ENCODE measurements at places on chromosomes 2 and 18. TPM values are rescaled to one million over a fixed set of nuclear protein-coding genes. Genes with fewer than 3 reads are reported as not detected.

GRCh38 chr2:103327386-103327785 is 565.6 kb downstream of the TMEM182 start:
- H3K27me3 ChIP-seq = no peaks in the 10 kb centered on the region
- H3K36me3 ChIP-seq = no peaks in the 10 kb centered on the region
- no peak overlapping the region for H3K4me3 ChIP-seq
- DNase-seq = no peak
- H3K4me1 ChIP-seq = no peaks in the 10 kb centered on the region

DNA sequence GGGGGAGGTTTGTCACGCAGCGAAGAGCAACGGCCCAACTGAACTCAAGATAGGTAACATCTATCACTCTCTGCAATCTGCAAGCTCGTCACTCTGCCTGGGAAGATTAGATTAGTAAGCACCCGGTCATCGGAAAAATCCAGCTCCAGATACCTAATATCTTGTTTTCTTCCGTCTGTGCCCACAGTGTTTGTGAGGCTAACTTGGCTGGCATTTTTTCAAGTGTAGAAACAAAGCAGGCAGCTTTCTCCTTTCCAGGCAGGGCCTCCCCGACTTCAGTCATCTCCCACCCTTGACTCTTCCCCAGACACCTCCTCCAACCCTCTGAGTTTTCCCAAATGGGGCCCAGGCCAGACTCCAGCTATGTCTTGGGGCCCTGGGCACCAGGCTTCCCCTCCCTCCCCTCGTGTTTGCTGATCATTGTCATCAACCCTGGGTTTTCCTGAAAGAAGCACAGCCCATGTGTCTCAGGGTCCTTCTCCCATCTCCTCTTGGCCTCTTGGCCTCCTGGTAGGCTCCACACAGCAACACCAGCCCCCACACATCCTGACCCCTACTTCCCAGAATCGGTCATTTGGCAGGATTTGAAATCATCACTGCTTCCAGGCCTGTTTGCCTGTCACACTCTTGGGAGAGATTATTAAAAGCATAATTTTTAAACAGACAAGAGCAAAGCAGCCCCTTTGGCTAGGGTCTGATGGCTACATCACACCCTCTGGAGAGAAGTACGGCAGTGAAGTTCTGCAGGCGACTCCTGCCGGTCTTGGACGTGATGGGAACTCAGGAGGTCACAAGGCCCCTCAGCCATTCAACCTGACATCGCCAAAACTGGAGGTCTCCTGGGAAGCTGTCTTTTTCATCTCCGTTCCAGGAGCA is 144.9 kb upstream of the ID2 start:
- no peaks in the 10 kb centered on the region for H3K27me3 ChIP-seq
- DNase-seq = no peak
- H3K4me1 ChIP-seq = peaks cover 47% of the 10 kb centered on the region
- no peaks in the 10 kb centered on the region for H3K36me3 ChIP-seq
- no peak overlapping the region for H3K27ac ChIP-seq

DNA sequence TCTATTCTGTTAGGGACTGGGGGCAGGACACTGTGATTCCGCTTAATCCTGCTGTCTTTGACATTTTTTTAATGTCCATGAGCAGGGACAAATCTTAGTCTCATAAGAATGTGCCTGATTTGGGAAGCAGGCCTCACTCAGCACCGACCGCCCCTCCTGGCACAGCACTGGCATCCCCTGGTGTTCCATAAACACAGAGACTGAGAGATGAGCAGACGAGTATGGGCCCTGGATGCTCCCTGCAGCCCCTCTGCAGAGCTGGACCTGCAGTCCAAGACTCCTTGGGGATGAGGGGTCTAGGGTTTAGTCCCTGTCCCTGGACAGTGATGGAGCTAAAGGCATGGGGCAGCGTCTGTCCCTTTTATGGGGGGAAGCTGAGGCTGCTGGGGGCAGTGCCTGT is 81.6 kb downstream of the NDUFA10 start:
- no peak overlapping the region for H3K4me3 ChIP-seq
- H3K27me3 ChIP-seq = no peaks in the 10 kb centered on the region
- peaks cover 3% of the 10 kb centered on the region for H3K4me1 ChIP-seq

DNA sequence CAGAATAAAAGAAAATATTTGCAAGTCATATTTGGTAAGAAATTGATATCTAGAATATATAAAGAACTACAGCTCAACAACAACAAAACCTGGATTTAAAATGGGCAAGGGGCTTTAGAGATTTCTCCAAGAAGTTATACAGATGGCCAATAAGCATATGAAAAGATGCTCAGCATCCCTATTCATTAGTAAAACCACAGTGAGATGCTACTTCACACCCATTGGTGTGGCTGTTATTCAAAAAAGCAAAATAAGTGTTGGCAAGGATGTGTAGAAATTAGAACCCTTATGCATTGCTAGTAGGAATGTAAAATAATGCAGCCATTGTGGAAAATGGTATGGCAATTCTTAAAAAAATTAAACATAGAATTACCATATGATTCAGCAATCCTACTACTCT is 29.8 kb downstream of the TANK start:
- no peak overlapping the region for H3K4me3 ChIP-seq
- no peaks in the 10 kb centered on the region for H3K27me3 ChIP-seq
- H3K36me3 ChIP-seq = peaks cover 27% of the 10 kb centered on the region
- no peak for DNase-seq
- H3K27ac ChIP-seq = no peak overlapping the region
- H3K4me1 ChIP-seq = no peaks in the 10 kb centered on the region

GRCh38 chr2:134445985-134446382 is 192.1 kb downstream of the MGAT5 start:
- DNase-seq = no peak
- no peaks in the 10 kb centered on the region for H3K27me3 ChIP-seq
- H3K36me3 ChIP-seq = peaks cover 46% of the 10 kb centered on the region
- H3K4me1 ChIP-seq = no peaks in the 10 kb centered on the region

- H3K27me3 ChIP-seq = no peaks in the 10 kb centered on the region
- H3K4me3 ChIP-seq = no peak overlapping the region
- H3K36me3 ChIP-seq = no peaks in the 10 kb centered on the region
- DNase-seq = no peak
- no peak overlapping the region for H3K27ac ChIP-seq
Observed at GRCh38 chr2:137300987-137301386, 535.6 kb downstream of the THSD7B start.

DNA sequence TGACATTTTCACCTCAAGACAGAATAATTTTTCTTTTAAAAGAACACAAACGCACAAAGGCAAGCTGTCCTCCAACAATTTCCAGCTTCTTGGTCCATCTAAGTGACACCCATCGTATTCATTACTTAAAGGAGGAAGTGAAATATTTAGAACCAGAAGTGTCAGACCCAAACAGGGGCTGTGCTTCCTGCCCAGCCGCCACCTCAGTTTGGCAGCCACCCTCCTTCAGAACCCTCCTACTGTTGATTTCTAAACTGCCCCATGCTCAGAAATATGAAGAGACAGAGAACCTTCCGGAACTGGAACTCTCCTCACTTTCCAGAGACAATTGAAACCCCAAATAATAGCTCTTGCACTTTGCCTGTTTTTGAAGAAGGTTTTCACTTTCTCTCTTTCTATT is 734.8 kb upstream of the SALL3 start:
- H3K27ac ChIP-seq = no peak overlapping the region
- no peak overlapping the region for H3K4me3 ChIP-seq
- H3K27me3 ChIP-seq = peaks cover 7% of the 10 kb centered on the region
- H3K4me1 ChIP-seq = no peaks in the 10 kb centered on the region
- no peak for DNase-seq

DNA sequence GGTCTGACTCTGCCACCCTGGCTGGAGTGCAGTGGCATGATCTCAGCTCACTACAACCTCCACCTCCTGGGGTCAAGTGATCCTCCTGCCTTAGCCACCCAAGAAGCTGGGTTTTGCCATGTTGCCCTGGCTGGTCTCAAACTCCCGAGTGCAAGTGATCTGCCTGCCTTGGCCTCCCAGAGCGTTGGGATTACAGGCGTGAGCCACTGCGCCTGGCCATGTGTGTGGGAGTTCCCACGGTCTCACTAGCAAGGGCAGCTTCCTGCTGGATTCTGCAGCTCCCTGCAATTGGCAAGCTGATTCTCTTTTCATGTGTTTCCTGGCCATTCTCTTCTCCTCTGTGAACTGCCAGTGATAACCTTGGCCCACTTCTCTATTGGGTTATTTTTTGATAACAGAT is 84.0 kb downstream of the USP40 start:
- no peaks in the 10 kb centered on the region for H3K27me3 ChIP-seq
- DNase-seq = no peak
- no peaks in the 10 kb centered on the region for H3K4me1 ChIP-seq
- no peak overlapping the region for H3K27ac ChIP-seq
- H3K36me3 ChIP-seq = peaks cover 19% of the 10 kb centered on the region

GRCh38 chr2:152083202-152083875 is 15.5 kb downstream of the CACNB4 start:
- H3K27me3 ChIP-seq = no peaks in the 10 kb centered on the region
- no peak overlapping the region for H3K4me3 ChIP-seq
- H3K27ac ChIP-seq = no peak overlapping the region
- no peak for DNase-seq

- no peaks in the 10 kb centered on the region for H3K4me1 ChIP-seq
- no peaks in the 10 kb centered on the region for H3K36me3 ChIP-seq
- H3K27ac ChIP-seq = no peak overlapping the region
- no peak for DNase-seq
- H3K27me3 ChIP-seq = no peaks in the 10 kb centered on the region
- H3K4me3 ChIP-seq = no peak overlapping the region
Observed at GRCh38 chr2:234979204-234980167, 27.7 kb downstream of the SH3BP4 start.

DNA sequence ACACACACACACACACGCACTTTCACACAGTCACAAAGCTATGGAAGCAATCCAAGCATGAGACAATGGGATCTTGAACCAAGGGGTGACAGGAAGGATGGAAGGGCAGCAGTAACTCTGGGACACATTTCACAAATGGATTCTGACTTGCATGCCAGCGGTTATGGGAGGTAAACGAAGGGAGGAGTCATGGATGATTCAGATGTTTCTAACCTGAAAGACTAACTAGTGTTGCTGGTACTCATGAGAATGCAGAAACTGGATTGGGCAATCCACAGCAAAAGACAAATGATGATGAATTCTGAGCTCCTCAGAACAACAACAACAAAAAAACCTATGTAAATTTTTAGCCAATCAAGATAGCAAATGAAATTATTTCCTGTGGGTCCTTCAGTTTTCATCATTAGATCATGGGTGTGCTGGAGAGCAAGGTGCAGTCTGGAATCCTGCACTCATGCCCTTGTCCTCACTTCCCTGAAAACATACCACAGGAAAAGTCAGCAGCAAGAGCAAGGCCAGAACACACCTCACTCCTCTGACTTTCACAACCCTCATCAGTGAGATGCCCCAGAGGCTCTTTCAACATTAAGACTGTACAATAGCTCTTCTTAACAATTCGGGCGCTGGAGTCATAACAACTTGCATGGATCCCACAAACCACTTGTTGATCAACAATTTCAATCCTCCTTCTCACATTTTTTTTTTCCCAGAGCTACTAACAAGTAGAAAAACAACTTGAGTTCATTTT is 32.6 kb downstream of the ABCA12 start:
- no peaks in the 10 kb centered on the region for H3K27me3 ChIP-seq
- no peak overlapping the region for H3K27ac ChIP-seq
- no peak overlapping the region for H3K4me3 ChIP-seq
- no peaks in the 10 kb centered on the region for H3K4me1 ChIP-seq

DNA sequence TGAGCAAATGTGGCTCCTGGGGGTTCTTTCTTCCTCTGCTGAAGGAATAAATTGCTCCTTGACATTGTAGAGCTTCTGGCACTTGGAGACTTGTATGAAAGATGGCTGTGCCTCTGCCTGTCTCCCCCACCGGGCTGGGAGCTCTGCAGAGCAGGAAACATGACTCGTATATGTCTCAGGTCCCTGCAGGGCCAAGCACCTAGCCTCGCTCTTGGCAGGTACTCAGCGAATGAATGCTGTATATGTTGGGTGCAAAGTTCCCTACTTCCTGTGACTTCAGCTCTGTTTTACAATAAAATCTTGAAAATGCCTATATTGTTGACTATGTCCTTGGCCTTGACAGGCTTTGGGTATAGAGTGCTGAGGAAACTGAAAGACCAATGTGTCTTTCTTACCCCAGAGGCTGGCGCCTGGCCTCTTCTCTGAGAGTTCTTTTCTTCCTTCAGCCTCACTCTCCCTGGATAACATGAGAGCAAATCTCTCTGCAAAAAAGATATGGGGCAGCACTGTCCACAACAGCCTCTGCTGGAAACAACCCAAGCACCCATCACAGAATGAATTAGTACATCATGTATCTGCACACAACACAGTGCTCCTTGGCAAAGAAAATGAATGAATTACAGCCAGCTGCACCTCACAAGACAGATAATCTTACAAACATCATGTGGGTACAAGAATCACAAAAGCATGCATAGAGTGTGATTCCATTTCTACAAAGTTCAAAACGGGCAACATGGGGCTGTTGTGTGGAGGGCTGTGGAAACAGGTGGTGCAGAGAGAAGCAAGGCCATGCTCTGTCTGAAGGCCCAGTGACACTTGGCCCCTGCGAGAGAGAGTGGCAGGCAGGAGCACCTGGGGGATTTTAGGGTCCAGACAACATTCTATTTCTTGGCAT is 6.6 kb downstream of the IL1RN start:
- H3K27me3 ChIP-seq = no peaks in the 10 kb centered on the region
- peaks cover 10% of the 10 kb centered on the region for H3K4me1 ChIP-seq
- H3K27ac ChIP-seq = no peak overlapping the region
- H3K36me3 ChIP-seq = no peaks in the 10 kb centered on the region
- no peak for DNase-seq

DNA sequence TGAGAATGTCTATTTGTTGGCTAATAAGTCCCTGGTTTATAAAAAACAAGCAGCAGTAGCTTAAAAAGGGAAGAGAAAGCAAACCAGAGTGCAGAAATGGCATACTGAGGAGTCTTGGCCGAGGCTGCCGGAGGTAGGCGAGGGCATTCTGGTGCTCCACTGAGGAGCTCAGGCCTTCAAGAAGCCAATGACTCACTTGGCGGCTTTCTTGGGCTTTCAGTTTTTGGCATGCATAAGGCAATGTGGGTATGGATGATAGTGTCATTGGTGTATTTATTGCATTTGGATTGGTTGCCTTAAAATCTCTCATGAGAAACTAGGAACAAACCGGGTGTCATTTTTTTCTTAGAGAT is 119.6 kb upstream of the ARL5A start:
- H3K27me3 ChIP-seq = peaks cover 4% of the 10 kb centered on the region
- no peak overlapping the region for H3K27ac ChIP-seq
- no peak for DNase-seq

DNA sequence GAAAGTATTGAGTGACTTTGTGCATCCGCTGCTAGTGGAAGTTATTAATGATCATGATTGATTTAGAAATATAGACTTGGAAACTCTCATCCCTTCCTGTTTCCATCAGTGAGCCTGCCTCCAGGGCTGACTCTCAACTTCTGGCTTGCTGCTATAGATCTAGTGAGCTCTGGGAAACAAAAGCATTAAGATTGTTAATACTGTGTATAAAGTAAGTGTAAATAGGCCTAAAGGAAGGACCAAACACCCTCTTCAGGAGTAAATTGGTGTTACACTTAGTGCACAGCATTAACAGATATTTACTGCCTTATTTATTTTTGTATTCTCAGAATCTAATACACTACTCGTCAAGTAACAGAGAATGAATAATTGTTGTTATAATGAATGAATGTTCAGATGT is 285.6 kb downstream of the THSD7B start:
- DNase-seq = no peak
- no peaks in the 10 kb centered on the region for H3K36me3 ChIP-seq
- H3K27me3 ChIP-seq = no peaks in the 10 kb centered on the region
- H3K4me1 ChIP-seq = no peaks in the 10 kb centered on the region
- no peak overlapping the region for H3K4me3 ChIP-seq

- H3K4me3 ChIP-seq = no peak overlapping the region
- H3K36me3 ChIP-seq = no peaks in the 10 kb centered on the region
- no peaks in the 10 kb centered on the region for H3K4me1 ChIP-seq
Observed at GRCh38 chr2:75476761-75477160, 84.0 kb downstream of the EVA1A start.

Gene GAD1
- total RNA-seq = not detected

Gene UGT1A10
- not detected for total RNA-seq

Gene CNOT11
- total RNA-seq = 50.7 TPM

Gene CCDC85A
- total RNA-seq = not detected
